ENCODE measurements at places on chromosomes 1 and 21. TPM values are rescaled to one million over a fixed set of nuclear protein-coding genes. Genes with fewer than 3 reads are reported as not detected.

DNA sequence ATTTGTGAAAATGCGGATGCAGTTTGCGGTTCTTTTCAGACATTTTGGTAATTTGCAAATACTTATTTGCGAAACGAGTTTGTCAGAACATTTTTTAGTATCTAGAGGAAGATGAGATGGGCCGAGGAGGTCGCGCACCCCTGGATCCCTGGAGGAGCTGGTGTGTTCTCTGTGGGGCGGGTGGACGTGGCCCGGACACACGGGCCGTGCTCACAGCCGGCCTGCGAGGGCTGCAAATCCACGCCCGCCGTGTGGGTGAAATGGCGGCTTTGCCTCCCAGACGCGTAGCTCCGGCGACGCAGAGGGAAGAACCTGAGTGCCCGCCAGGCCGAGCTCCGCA, 9.3 kb upstream of the TTLL10 start:
- peaks cover 28% of the 10 kb centered on the region for H3K4me1 ChIP-seq
- no peaks in the 10 kb centered on the region for H3K27me3 ChIP-seq
- DNase-seq = no peak
- H3K27ac ChIP-seq = peak overlapping the region; percentile 94
- no peaks in the 10 kb centered on the region for H3K36me3 ChIP-seq

DNA sequence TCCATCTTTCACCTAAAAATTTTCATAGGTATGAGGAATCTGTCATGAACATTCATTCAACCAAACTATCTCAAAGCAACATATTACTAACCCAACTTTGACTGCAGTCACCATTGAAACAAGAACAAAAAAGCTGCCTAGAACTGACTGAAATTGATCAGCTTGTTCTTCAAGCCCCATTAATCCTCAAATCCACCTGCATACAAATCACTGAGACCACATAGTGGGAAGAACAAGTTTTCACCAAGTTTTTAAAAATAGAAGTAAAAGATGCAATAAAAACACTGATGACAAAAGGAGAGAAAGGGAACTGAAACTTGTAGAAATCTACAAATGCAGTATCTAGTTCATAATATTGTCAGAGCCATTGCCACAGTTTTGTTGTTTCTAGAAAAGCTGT, 6.1 kb downstream of the SORT1 start:
- H3K4me3 ChIP-seq = peak overlapping the region; percentile 75
- H3K27ac ChIP-seq = peak overlapping the region; percentile 86
- no peaks in the 10 kb centered on the region for H3K27me3 ChIP-seq

GRCh38 chr1:173431304-173432045, 45.7 kb upstream of the PRDX6 start:
- no peaks in the 10 kb centered on the region for H3K27me3 ChIP-seq
- peak; percentile 42 for DNase-seq
- no peaks in the 10 kb centered on the region for H3K36me3 ChIP-seq
- H3K4me1 ChIP-seq = peaks cover 9% of the 10 kb centered on the region
- no peak overlapping the region for H3K4me3 ChIP-seq
- no peak overlapping the region for H3K27ac ChIP-seq

DNA sequence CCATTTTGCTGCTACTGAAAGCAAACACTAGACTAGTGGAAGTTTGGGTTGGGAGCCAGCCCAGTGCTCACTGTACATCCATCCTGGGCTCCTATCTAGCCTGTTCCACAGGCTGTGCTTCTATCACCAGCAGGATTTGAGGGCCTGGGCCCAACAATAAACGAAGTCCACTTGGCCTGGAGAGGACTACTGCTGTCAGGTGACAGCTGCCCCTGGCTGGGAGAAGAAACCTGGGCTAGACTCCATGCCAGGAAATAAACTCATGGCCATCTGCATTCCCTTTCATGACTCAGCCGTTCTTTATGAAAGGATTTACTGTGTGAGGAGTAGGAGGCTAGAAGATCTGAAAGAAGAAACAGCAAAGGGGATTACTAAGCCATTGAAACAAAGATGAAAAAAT, 35.5 kb downstream of the COLGALT2 start:
- H3K4me1 ChIP-seq = peaks cover 5% of the 10 kb centered on the region
- no peak overlapping the region for H3K4me3 ChIP-seq
- DNase-seq = no peak
- no peaks in the 10 kb centered on the region for H3K27me3 ChIP-seq
- no peaks in the 10 kb centered on the region for H3K36me3 ChIP-seq

GRCh38 chr1:163320891-163321290, 863 bp upstream of the NUF2 start:
- no peaks in the 10 kb centered on the region for H3K27me3 ChIP-seq
- DNase-seq = no peak
- peaks cover 10% of the 10 kb centered on the region for H3K4me1 ChIP-seq
- peak overlapping the region; percentile 62 for H3K27ac ChIP-seq

DNA sequence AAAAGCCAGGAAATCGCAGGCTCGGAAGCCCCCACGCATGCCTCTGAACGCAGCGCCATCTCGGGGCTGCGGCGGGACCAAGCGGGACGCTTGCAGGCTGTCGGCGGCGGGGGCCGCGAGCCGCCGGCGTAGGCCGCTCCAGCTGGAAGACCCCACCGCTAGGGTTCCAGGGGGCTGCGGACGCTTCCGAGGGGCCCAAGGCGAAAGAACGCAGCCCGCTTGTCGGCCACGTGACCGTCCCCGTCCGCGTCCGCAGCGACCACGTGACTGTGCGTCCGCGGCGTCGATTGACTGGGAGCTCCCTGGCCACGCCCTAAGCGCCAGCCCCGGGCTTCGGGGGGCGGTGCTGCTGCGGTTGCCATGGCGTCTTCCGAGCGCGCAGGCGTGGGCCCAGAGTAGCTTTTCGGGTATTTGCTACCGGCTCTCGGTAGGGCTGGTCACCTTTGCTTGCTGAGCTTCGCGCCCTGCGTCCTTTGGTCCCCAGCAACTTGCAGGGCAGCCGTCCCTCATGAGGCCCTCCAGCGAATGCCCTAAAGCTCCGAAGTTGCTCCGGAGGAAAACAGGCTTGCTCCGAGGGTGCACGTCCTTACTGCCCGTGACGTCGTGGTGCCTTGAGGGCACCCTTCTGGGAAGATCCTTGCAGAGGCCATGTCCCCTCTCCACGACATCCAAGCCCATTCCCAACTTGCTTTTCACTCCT, 197.2 kb downstream of the DYRK1A start:
- no peaks in the 10 kb centered on the region for H3K27me3 ChIP-seq
- DNase-seq = peak; percentile 54
- H3K36me3 ChIP-seq = no peaks in the 10 kb centered on the region
- H3K27ac ChIP-seq = peak overlapping the region; percentile 94
- peaks cover 8% of the 10 kb centered on the region for H3K4me1 ChIP-seq

GRCh38 chr1:62601457-62601856, 4.1 kb downstream of the ANGPTL3 start:
- no peaks in the 10 kb centered on the region for H3K36me3 ChIP-seq
- no peak overlapping the region for H3K4me3 ChIP-seq
- H3K27ac ChIP-seq = no peak overlapping the region
- H3K27me3 ChIP-seq = no peaks in the 10 kb centered on the region

- H3K27ac ChIP-seq = no peak overlapping the region
- no peaks in the 10 kb centered on the region for H3K36me3 ChIP-seq
- H3K27me3 ChIP-seq = no peaks in the 10 kb centered on the region
These were observed 31.0 kb downstream of the TRIT1 start for GRCh38 chr1:39852214-39852791.

DNA sequence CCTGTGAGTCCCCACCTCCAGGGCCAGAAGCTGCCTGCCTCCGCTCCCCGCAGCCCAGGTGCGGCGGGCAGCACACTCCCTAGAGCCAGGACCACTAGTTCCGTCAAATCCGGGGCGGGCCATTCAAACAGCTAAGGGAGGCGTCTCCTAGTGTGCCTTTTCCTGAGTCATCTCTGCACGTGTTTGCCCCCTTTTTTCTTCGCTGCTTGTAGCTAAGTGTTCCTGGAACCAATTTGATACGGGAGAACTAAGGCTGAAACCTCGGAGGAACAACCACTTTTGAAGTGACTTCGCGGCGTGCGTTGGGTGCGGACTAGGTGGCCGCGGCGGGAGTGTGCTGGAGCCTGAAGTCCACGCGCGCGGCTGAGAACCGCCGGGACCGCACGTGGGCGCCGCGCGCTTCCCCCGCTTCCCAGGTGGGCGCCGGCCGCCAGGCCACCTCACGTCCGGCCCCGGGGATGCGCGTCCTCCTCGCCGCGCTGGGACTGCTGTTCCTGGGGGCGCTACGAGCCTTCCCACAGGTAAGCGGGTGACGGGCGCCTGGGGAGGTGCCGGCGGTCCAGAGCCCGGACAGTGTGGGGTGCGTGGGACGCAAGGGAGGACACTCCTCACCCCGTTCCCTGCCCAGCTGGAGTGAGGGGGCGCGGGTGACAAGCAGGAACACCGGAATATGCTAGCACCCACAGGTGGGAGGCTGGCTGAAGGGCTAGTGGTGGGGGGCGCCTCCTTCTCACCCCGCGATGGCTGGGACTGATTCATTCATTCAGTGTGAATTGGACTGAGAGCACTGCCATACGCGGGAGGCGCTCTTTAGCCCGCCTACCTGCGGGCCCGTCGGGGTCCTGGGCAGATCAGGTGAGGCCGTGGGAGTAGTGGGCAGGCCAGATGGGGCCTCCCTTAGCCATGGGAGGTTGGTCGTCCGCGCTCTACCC, at the start of gene TNFRSF8:
Gene TNFRSF8, plus strand, starts transcription at position 163 of the 932 bp plus-strand sequence. Its CDS starts 296 bp downstream, at position 459.
- no peak for DNase-seq
- no peaks in the 10 kb centered on the region for H3K36me3 ChIP-seq
- H3K4me3 ChIP-seq = no peak within 1 kb of the TSS
- no peak within 1 kb of the TSS for H3K27ac ChIP-seq
- H3K4me1 ChIP-seq = peaks cover 14% of the 10 kb centered on the region

DNA sequence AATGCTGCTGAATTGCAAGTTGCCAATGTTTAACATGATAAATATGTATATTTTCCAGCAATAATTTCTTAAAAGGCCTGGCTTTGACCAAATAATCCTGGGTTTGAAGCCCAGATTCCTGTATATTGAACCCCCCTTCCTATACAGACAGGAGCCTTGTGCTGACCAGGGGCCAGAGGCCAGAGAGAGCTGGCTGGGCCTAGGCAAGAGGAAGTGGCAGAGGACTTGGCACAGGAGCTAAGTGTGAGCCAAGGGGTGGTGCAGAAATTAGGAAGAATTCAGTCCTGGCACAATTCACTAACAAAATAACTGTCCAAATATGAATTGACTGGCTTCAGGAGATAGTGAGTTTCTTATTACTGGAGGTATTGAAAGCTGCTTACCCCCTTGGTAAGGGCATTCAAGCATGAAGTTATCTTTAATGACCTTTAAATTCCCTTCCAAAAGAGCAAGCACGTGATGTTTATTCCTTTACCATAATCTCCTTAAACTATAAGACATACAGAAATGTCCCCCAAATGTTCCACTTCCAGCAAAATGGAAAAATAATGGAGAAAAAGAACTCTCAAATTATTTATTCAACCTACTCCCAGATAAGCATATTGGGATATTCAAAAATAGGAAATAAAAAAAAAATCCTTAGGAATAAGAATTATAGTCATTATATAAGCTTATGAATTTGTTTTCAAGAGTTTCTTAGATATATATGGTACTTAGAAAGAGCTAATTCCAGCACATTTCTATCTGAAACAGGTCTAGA, 26.6 kb downstream of the NIBAN1 start:
- H3K27me3 ChIP-seq = no peaks in the 10 kb centered on the region
- no peak for DNase-seq
- no peaks in the 10 kb centered on the region for H3K36me3 ChIP-seq
- H3K4me3 ChIP-seq = no peak overlapping the region
- no peak overlapping the region for H3K27ac ChIP-seq

DNA sequence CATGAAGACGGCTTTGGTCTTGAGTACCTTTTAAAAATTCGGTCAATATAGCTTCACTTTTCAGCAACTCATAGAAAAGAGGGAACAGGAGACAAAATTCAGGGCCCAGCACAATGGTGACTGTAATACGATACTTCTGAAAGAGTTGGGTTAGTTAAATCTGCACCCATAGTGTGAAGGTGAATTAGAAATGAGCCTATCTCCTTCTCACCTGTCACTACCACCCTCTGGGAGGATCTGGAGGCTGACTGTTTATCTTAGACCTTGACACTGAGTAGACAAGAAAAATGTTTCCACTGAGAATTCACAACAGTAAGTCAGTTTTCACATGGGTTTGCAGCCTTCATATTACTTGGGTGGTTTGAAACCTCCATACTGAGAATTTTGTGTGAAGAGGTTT, 57.9 kb upstream of the HMGB4 start:
- H3K27ac ChIP-seq = no peak overlapping the region
- H3K4me1 ChIP-seq = no peaks in the 10 kb centered on the region
- no peaks in the 10 kb centered on the region for H3K27me3 ChIP-seq

DNA sequence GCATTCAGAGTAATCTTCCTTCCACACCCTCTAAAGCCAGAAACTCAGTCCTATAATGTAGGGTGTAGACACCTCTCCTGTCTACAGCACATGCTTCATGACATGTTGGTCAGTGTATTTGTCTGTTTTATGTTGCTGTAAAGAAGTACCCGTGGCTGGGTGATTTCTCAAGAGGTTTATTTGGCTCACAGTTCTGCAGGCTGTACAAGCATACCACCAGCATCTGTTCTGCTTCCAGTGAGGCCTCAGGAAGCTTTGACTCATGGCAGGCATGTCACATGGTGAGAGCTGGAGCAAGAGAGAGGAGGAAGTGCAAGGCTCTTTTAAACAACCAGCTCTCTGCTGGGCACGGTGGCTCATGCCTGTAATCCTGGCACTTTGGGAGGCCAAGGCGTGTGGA, 12.1 kb downstream of the PLOD1 start:
- peaks cover 54% of the 10 kb centered on the region for H3K36me3 ChIP-seq
- no peak overlapping the region for H3K4me3 ChIP-seq
- no peak for DNase-seq
- H3K27me3 ChIP-seq = no peaks in the 10 kb centered on the region
- no peaks in the 10 kb centered on the region for H3K4me1 ChIP-seq
- H3K27ac ChIP-seq = no peak overlapping the region

DNA sequence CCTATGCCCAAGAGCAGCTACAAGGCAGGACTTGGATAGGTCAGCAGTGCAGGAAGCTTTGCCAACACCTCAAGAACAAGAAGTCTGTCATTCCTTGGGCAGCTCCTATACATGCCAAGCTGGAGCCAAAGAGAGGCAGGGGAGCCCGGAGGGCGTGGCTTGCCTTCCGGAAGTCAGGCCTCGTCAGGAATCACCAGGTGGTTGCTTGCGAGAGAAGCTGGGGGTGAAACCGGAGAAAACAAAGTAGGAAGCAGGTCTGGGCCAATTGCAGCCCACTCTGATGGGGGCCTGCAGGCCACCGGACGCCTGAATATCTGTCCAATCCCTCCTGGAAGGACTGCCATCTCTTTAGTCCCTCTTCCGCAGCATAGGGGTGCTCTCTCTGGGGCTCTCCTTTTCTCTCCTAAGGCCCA, 794 bp upstream of the FAM76A start:
- H3K4me1 ChIP-seq = peaks cover 25% of the 10 kb centered on the region
- H3K36me3 ChIP-seq = peaks cover 21% of the 10 kb centered on the region
- H3K27me3 ChIP-seq = no peaks in the 10 kb centered on the region
- DNase-seq = no peak

GRCh38 chr1:67880056-67880601, 46.9 kb upstream of the GNG12 start:
- no peak overlapping the region for H3K4me3 ChIP-seq
- no peaks in the 10 kb centered on the region for H3K27me3 ChIP-seq
- no peaks in the 10 kb centered on the region for H3K4me1 ChIP-seq

GRCh38 chr1:229669333-229669732, 43.3 kb downstream of the URB2 start:
- no peaks in the 10 kb centered on the region for H3K36me3 ChIP-seq
- no peak overlapping the region for H3K27ac ChIP-seq
- DNase-seq = no peak
- H3K4me3 ChIP-seq = no peak overlapping the region

The CRABP2 gene
- 505 TPM for total RNA-seq

The IGFN1 gene
- total RNA-seq = not detected

The SLC25A34 gene
- total RNA-seq = 0.57 TPM

The PEAR1 gene
- total RNA-seq = 1.1 TPM
